ENCODE measurements at places on chromosomes 5 and 9.

DNA sequence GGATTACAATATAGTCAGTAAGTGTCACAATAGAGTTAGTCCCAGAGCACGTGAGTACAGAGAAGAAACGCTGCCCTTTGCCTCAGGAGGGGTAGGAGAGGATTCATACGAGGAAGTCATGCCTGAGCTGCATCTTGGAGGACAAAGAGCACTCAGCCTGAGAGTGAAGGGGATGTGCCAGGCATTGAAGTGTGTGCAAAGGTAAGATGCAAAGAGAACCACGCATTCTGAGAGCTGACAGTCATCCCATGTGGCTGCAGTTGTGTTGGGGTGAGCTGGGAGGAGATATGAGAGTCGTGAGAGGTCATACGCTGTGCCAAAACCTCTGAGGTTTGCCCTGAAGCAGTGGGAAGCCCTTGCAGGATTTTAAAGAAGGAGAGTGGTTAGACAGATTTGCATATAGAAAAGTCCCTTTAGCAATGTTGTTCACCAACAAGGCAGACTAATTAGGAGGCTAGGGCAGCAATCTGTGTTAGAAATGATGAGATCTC is 97.5 kb downstream of the PIP5K1B start:
- DNase-seq, result no peak

- no peak for DNase-seq
These were observed 13.7 kb downstream of the CMYA5 start for GRCh38 chr5:79703381-79703645.

GRCh38 chr5:40399349-40399748 is 280.4 kb upstream of the PTGER4 start:
- no peak for DNase-seq

- DNase-seq, result no peak
These were observed 22.3 kb upstream of the EGFL7 start for GRCh38 chr9:136640171-136641111.

- DNase-seq, result peak; percentile 73
These were observed 588.5 kb downstream of the MTRR start for GRCh38 chr5:8457187-8458037.

GRCh38 chr5:171524466-171524865 is 105.0 kb downstream of the FGF18 start:
- DNase-seq, result no peak

DNA sequence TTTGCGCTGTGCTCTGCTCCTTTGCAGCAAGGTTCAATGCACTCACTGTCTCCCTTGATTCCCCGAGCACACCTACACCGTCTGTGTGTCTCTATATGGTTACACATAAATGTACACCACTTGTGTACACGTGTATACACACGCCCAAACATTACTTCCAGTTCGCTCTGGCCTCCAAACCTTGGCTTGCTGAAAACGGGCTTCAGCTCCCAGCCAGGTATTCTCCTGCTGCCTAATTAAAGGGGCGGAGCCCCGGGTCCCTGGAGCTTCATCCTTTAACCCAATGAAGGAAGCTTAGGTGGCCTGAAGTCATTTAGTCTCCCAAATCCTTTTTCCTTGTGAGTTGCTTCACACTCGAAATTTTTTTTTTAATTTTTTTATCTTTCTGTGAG is 4.6 kb downstream of the ISL1 start:
- no peak for DNase-seq

GRCh38 chr9:78003730-78004129 is 27.9 kb downstream of the GNAQ start:
- no peak for DNase-seq

DNA sequence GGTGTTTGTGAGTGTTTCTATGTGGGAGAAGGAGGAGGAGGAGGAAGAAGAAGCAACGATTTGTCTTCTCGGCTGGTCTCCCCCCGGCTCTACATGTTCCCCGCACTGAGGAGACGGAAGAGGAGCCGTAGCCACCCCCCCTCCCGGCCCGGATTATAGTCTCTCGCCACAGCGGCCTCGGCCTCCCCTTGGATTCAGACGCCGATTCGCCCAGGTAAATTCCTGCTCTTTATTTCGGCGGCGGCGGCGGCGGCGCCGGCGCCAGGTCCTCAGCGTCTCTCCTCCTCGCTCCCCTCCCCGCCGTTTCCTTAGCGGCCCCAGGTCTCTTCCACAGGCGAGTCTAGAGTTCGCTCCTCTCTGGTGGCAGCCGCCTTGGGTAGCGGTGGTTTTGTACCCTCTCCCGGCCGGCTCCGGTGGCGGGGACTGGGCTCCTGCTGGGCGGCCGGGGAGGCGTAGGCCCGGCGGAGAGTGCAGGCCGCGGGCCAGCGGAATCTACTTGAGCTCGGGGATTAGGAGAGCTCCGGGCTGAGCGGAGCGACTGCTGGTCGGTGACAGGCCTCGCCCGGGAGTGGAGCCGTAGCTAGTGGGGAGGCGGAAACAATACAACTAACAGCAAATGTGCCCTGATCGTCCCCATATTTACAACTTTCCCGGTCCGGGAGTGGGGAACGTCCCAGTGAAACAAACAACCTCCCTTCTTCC is 547 bp downstream of the NIPBL start:
- DNase-seq, result no peak
